ENCODE measurements at places on chromosomes 3 and 15. TPM values are rescaled to one million over a fixed set of nuclear protein-coding genes. Genes with fewer than 3 reads are reported as not detected.

The TEX9 gene
- 41.8 TPM for total RNA-seq

The MUC4 gene
- 0.24 TPM for total RNA-seq

- no peak for DNase-seq
Measured at GRCh38 chr15:100340721-100341238, 995 bp downstream of the ADAMTS17 start.

DNA sequence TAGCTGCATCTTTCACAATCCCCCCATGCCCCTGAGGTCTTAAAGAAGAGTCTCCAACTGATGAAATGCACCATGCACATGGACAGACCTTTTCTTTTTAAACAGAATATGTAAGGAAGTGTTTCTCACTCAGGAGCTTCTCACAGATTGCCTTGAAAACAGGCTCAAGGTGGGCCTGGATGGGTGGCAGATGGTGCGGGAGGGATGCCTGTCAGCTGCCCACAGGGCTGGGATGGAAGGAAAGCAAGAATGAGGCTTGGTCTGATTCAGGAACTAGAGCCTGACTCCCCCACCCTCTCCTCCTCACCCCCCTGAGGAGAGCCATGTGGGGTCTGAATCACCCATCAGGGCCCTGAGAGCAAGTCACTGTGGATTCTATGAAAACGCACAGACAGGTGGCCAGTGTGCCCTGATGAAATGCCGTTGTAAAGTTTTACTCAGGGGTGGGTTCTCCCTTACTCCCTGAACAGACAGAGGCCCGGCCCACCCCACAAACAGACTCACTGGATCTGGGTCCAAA is 67.2 kb downstream of the UMPS start:
- no peak for DNase-seq

The GOLGA8R gene
- total RNA-seq = 4.8 TPM

The MINDY2 gene
- total RNA-seq = 17.0 TPM

- peak; percentile 8 for DNase-seq
Measured at GRCh38 chr3:39668420-39668819, 141.0 kb upstream of the MYRIP start.

Data from B cell (primary cell).